ENCODE measurements at places on chromosomes 12 and 14.
A peak's percentile ranks its signal among the peaks of the same experiment; 100 is the strongest.

DNA sequence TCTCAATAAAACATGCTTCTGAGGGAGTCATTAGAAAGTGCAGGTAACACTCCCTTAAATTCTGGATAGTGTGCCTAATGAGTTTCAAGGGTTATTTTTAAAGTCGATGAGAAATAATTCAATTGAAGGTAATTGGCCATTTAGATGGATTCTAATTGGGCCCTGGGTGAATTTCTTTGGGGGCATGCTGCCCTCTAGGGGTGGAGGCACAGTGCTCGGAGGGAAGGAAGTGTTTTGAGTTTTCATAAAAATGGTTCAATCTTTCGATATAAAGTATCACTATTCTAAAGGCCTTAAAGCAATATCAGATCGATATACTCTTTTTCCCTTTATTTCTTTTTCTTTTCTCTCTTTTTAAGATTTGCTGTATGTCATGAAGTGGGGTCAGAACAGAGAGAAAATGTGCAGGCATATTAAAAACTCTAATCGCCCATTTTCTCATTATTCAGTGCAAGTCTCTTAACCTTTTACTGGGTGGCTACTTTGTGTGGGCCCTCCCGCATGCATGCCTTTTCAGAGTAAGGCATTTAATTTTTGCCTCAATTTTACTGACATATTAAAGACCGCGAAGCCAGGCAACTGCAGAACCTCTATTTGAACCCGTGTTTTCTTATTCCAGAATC is 25.5 kb downstream of the NKX2-8 start:
- peak; percentile 41 for DNase-seq

DNA sequence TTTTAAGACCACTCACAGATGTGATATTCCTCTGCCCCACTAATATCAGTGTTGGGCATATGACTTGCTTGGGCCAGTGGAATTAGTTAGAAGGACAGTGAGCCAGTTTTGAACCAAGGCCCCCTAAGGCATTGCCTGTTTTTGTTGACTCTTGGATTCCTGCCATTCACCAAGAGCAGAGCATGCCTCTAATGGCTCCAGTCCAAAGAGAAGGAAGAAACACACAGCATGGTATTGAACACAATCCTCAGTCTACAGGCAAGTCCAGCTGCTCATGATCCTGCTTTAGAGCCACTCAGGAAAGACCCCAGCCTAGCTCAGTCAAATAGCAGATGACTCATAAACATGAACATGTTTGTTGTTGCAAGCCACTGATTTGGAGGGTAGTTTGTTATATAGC is 1201.5 kb downstream of the BCL11B start:
- DNase-seq, result no peak

- no peak for DNase-seq
These were observed 23.3 kb upstream of the SLC2A3 start for GRCh38 chr12:7959278-7959677.

- DNase-seq, result no peak
These were observed 10.9 kb upstream of the MYL2 start for GRCh38 chr12:110931315-110931728.

DNA sequence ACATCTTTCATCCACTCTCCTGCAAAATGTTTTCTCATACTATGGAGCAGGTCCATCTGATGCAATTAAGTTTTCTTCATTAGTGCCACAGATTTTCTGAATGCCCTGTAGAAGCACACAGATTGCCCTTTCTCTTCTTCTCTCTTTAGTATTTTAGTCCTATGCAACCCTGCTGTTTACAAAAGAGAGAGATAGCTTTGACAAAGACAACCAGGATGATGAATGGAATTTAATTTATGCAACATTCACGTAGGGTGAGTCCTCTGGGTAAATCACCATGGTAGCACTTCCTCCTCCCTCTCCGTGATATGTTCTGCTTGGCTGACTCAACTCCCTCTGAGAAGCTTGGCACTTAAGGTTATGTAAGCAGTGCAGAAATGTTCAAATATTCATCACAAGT is 400.9 kb upstream of the PDE3A start:
- DNase-seq, result peak; percentile 71

GRCh38 chr12:65093606-65094005 is 27.5 kb downstream of the WIF1 start:
- DNase-seq, result no peak

DNA sequence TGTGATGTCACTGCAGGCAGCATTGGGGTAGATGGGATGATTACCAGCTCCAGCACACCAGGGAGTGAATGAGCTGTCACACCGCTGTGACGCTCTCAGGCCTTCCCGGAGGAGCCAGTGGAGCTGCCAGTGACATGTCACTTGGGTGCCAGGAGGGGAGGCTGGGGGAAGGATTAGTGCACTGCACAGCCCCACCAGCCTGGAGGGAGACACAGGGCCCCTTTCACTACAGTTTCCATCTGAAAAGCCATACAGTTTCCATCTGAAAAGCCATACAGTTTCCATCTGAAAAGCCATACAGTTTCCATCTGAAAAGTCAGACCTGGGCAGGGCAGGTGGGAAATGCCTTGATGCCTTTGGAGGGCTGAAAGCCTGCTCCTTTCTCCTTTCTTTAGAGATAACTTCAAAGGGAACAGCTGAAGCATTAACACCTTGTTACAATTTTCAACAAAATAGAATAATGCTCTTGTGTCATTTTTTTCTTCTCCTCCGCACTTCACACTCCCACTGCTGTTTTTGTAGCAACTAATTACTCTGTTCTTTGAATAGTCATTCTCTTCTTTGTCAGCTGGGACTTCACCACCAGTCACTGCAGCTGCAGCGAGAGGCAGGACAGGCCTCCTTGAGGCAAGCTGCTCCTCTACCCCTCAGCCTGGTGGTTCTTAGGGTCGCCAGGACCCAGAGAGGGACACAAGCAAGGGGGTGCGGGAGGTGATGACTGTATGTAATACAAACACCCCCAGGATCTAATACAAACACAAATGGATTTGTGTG is 256.9 kb upstream of the RGS6 start:
- no peak for DNase-seq

DNA sequence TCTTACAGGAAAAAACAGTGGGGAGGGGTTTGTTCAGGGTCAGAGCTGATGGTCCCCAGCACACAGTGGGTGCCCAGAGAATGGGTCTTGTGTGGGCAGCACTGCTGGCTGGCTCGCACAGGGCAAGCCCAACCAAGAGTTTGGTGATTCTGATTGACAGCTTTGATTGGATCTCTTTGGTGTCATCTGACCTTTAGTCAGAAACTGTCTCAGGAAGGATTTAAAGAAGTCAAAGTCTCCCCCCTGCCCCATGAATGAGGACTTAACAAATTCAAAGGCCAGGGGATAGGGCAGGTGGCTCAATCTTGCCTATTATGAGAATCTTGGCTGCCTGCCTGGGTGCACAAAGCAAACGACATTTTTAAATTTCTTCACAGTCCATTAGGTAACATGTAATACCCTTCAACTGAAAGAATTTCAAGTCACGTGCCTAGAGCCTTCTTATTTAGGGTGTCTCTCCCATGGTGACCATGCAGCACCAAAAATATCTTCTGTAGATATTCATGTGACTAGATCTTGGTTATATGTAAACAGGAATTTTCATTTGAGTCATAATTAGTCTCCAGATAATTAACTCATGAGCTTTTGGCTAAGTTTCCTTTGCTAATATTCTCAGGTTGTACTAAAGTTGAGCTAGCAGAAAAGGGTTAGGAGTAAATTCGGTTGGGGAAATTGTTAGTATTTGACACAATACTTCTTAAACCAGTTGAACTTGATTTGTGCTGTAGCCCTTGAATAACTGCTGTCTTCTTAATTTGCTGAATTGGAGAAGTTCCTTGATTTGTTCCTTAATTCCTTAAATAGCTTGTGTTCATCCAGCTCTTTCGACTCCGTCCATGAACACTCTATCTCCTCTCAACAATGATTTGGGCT is 54.5 kb upstream of the HECTD1 start:
- DNase-seq, result no peak

GRCh38 chr12:128269181-128269591 is 2.2 kb downstream of the TMEM132C start:
- DNase-seq, result no peak

DNA sequence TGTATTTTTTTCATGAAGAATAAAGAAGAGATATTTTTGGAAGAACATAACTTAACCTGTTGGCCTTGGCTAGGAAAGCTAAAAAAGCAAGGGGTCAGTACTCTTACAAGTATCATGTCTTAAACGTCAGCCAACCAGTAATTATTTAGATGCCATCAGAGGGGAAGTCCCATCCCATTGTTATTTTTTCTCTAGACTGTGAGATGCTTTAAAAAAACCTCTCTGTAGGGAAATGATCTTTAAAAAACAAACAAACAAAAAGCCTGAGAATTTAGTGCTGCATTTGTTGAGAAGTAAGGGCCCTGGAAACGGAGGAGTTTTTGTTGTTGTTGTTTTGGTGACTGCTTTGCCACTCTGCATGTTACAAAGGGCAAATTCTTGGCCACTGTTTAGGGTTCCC is 474.0 kb downstream of the ZFP36L1 start:
- DNase-seq, result no peak

DNA sequence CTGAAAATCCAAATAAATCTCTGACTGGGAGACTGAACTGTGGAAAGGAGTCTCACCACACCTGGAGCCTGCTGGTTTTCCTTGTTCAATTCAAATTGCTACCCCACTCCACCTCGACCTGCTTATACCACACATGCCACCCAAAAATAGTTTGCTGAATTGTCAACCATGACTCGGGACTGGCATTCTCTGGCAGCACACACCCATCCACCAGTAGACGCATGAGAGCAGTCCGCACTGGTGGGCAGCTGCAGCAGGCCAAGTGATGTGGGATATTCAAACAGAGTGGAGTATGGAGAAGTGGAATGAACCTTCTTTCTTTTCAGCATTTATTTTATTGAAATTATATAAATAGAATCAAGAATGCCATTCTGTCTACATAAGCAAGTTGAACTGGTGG is 38.7 kb upstream of the SYCP3 start:
- DNase-seq, result no peak

DNA sequence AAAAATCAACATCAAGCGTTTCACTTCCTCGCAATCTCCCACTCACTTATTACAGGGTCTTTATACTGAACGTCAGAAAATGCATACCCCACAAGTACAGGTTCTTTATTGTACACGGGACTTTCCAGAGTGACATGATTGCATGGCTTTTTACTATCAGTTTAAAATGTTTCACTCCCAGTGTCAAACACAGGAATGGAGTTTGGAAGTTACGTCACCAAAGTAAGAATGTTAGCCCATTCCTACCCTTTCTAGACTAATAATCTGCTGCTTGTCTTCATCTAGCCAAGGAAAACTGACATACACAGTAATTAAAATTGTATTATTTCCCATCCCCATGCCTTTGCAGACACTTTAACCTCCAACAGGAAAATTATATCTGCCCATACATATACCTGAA is 624.2 kb downstream of the BCL11B start:
- DNase-seq, result no peak

DNA sequence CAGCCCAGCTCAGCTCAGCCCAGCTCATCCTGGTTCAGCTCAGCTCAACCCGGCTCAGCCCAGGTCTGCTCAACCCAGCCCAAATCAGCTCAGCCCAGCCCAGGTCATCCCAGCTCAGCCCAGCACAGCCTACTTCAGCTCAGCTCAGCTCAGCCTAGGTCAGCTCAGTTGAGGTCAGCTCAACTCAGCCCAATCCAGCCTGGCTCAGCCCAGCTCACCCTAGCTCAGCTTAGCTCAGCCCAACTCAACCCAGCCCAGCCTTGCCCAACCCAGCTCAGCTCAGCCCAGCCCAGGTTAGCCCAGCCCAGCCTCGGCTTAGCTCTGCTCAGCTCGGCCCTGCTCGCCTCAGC is 332.3 kb downstream of the TMEM121 start:
- no peak for DNase-seq

DNA sequence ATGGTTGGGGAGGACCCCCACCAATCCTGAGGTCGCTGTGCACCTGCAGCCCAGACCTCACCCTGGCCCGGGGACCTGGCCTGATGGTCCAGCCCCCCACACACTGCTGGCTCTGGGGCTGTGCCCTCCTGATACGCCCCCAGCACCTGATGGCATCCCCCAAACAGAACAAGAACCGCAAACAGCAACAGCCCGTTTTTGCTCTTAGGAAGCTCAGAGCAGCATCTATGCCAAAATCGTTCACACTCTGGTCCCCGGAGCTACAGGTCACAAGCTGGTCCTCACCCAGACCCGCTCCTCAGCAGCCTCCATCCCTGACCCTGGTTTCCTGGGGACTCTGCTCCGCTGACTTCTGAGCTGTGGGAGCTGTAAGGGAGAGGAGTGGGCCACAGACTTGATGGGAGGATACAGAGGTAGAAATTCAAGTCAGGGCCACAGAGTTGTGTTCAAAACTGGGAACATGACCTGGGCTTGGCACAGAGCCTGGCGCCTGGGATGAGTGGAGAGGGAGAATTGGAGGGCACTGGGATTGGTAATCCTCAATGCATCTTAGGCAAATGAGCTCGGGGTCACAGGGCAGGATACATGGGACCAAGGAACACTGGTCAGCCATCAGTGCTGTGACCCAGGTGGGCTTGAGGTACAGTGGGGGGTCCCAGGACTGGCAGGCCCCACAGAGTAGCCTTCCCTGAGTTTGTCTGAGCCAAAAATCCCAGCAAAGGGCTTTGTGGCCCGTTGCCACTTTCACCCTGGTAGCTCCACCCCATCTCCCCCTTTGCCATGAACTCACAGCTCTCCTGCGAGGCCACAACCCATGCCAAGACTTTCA is 170.9 kb upstream of the RTL1 start:
- DNase-seq, result no peak

- DNase-seq, result no peak
These were observed 157.4 kb upstream of the CNTN1 start for GRCh38 chr12:40534828-40535227.

DNA sequence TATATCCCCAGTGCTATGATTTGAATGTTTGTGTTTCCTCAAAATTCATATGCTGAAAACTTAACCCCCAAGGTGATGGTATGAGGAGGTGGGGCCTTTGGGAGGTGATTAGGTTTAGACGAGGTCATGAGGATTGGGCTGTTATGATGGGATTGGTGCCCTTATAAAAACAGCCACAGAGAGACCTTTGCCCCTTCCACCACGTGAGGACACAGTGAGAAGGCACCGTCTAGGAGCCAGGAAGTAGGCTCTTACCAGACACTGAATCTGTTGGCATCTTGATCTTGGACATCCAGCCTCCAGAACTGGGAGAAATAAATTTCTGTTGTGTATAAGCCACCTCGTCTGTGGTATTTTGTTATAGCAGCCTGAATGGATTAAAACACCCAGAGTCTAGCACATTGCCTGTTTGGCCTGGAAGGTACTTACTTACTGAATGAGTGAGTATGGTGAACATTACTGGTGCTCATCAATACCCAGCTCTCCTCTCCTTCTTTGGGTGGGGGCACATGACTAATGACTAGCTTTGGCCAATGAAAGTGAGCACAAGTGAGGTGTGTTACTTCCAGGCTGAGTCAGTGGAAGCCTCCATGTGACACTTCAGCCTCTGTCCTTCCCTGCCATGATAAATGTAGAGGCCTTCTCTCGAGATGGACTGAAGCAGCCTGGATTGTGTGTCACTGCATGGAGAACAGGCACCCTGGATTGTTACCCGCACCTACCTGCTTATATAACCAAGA is 72.4 kb upstream of the CHST11 start:
- DNase-seq, result no peak

DNA sequence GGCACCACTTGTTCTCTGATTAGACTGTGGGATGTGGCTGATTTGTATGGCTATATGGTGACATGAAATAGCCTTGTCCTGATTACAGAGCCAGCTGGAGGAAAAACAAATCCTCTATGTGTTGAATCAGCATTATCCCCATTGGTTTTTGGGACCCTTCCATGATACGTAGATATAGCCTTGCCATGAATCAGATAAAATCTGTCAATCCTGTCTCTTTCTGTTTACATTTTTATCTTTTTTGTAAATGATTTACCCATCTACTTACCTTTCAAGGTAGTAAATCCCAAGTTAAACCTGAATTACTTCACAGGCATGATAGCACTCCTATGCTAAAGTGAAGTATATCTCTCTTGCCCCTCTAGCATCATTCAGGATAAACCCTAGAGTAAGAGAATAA is 789.3 kb downstream of the TMTC2 start:
- DNase-seq, result no peak
